ENCODE measurements at places on chromosomes 4 and X.

- no peak for DNase-seq
These were observed 7.6 kb upstream of the UNC5C start for GRCh38 chr4:95556207-95556859.

- no peak for DNase-seq
These were observed 787 bp upstream of the TMSB15A start for GRCh38 chrX:102517326-102517725.

DNA sequence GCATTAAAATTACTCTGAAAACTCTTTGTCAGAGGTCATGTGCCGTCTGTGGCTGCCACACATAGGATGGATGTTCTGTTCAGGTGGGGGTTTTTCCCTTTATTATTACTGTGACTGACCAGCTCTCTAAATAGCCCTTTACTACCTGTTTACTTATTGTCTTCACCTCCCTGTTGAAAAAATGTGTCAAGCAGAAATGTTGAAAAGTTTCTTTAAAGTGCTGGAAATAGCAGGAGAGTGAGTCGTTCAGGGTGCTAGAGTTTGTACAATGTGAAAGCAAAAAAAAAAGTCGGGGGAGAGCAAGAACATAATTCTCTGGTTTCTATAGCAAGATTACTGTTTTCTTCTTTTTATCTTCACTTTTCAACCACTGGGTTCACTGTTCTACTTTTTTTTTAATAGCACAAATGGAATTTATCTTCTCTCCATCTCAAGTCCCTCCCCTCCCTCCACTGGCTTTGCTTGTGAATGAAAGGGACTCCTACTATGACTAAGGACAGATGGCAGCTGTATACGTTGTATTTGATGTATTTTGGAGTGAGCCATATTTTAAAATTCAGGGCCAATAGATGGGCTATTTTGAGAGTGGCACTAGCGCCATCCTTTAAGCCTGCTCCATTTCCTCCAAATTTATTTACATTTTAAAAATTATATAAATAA, 33.3 kb downstream of the ARX start:
- no peak for DNase-seq

DNA sequence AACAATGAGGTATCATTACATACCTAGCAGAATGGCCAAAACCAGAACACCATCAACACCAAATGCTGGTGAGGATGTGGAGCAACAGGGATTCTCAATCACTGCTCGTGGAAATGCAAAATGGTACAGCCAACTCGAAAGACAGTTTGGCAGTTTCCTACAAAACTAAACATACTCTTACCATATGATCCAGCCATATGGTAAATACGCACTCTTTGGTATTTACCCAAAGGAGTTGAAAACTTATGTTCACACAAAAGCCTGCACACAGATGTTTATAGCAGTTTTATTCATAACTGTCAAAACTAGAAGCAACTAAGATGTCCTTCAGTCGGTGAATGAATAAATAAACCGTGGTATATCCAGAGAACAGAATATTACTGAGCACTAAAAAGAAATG, 7.8 kb downstream of the CASP3 start:
- no peak for DNase-seq

- no peak for DNase-seq
These were observed at the start of gene GAB3 for GRCh38 chrX:154750301-154751202. TSS of gene GAB3 (minus strand) at chrX:154751077. CDS start at chrX:154751025, 52 bp downstream.

DNA sequence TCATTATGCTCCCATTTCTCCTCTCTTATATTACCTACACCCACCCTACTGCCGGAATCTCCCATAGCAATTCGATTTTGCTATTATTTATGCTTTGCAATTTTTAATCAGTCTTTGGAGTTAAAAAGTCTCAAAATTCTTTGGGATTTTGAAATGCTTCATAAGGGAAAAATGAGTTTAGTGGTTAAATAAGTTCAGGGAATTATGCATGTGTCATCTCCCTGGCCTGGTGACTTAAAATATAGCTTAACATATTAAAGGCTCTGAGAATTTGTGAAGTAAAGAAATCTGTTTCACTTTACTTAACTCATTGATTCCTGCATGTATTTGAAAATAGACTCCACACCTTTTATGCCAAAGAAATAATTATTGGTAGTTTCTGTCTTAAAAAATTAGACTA, 185.1 kb upstream of the DIPK2B start:
- no peak for DNase-seq

DNA sequence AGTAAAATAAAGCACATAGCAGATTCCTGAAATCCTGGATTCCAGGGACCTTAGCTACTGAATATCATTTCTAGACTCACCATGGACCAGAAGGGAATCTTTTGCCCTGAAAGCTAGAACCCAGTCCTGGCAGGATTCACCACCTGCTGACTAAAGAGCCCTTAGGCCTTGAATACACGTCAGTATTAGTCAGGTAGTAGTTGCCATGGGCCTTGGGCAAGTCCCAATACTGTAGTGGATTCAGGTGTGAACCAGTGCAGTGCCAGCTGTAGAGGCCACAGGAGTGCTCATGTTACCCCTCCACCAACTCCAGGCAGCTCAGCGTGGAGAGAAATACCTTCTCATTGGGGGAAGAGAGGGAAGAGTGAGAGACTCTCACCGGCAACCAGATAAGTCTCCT, 64.1 kb upstream of the UBQLN2 start:
- DNase-seq = no peak

DNA sequence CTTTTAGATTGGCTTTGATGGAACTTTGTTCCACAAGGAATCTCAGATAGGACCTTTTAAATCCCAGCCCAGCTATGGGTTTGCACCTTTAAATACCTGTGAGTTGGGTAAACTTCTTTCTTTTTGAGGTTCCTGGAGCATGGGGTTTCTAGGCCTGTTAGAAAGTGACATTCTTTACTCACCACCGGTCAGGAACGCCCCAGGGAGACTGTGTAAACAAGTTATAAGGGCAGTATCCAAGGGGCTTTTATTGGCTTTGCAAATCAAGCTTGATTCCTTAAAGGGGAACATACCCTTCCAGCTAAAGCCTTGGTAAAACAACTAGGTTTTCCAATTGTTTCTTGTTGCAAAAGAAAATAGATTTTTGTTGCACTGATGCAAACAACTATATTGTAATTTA, 93.4 kb downstream of the TENT5D start:
- no peak for DNase-seq

DNA sequence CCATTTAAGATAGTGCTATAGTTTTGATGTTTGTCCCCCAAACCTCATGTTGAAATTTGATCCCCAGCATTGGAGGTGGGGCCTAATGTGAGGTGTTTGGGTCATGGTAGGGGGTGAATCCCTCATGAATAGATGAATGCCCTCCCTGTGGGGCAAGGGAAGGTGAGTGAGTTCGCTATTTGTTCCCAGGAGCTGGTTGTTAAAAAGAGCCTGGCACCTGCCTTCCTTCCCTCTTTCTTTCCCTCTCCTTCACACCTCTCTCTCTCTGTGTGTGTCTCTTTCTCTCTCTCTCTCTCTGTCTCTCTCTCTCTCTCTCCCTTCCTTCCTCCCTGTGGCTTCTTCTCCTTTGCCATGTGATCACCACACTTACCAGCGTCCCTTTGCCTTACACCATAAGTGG, 160.7 kb downstream of the AASDH start:
- DNase-seq = no peak

DNA sequence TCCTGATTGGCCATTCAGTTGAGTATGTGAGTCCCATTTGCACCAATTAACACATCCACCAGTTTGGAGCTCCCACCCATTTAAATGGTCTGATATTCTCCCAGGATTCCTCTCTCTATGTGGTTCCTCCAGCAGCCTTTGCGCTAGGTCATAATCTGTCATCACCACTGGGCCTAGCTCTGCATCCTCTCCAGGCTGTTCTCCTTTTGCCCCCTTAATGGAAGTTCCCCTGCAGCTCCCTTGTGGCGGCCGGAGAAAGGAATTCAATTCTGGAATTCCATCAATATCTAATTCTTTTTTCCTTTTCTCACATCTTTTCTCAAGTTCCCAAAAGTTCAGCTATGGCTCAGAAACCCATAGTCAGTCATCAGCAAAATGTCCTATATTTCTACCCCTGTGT, 2184.4 kb upstream of the AGA start:
- no peak for DNase-seq

GRCh38 chrX:72041871-72042851, 89.6 kb downstream of the RTL5 start:
- no peak for DNase-seq

- DNase-seq = no peak
These were observed 622.1 kb downstream of the SPRY1 start for GRCh38 chr4:124018383-124019317.

DNA sequence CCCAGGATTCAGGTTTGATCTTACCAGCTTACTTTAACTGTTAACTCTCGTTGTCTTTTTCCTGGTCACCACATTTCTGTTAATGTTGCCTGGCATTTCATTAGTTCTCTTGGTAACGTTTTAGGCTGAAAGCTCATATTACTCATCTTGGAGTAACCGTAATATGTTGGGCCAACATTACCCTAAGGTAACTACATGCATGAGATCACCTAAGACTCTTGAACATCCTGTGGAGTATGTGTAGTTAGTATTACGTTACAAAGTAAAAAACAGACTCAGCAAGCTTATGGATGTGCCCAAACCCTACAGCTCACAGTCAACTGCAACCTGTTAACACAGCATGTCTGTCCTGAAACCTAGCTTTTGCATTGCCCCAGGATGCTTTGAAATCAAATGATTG, 203.3 kb upstream of the HS3ST1 start:
- no peak for DNase-seq

DNA sequence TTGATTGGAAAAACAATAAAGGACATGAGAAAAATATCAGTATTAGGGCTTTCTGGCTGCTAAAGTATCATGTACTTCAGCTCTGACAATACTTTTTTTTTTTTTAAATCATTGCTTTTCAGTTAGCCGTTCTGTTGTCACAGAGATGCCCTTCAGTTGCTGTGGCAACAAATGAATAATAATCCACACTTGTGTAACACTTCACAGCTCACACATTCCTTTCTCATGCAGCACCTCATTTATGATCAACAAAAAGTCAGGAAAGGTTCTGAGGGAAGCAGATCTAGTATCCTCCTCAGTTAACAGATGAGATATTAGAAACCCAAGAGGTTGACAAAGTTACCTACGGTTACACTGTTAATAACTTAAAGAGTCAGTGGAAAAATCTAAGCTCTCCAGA, 444.2 kb upstream of the SLIT2 start:
- DNase-seq = no peak

GRCh38 chr4:138790706-138791340, 224.8 kb upstream of the NOCT start:
- DNase-seq = no peak

DNA sequence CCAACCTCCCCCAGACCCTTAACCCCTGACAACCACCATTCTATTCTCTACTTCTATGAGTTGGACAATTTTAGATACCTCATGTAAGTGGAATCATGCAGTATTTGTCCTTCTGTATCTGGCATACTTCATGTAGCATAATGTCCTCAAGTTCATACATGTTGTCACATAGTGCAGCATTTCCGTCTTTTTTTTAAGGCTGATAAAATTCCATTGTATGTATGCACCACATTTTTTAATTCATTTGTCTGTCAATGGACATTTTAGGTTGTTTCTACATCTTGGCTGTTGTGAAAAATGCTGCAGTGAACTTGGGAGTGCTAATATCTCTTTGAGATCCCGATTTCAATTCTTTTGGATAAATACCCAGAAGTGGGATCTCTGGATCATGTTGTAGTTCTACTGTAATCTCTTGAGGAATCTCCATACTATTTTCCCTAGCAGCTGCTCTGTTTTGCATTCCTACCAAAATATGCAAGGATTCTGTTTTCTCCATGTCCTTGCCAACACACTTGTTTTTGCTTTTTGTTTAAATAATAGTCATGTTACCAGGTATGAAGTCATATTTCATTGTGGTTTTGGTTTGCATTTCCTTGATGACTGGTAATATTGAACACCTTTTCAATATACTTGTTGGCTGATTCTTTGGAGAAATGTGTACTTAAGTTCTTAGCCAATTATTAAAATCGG, 48.8 kb upstream of the ADAD1 start:
- DNase-seq = no peak

DNA sequence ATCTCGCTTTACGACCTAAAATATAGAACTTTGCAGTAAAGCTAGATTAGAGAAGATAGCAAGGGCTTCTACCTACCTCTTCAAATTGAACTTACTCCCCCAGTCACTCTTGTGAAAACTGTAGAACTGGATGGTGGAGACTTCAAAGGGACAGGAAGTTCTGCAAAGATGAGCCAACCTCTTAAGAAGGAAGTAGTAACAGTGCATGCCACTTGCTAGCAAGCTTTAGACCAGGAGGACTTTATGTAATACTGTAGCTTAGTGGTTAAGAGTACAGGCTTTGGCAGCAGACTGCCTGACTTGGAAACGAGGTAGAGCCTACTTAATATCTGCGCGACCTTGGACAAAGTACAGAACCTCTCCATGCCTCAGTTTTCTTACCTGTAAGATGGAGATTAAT, 27.5 kb upstream of the VBP1 start:
- DNase-seq = no peak

GRCh38 chr4:154781126-154781982, at the start of gene RBM46:
TSS of gene RBM46 (plus strand) at chr4:154781272. CDS start at chr4:154796753, 15,481 bp downstream.
- DNase-seq = no peak
